Activated CD4-positive, alpha-beta T cell treated with anti-CD3 and anti-CD28 coated beads for 4 hours (primary cell): ENCODE measurements at places on chromosomes 1 and 21.
A peak's percentile ranks its signal among the peaks of the same experiment; 100 is the strongest.

GRCh38 chr21:14918527-14918926, 146.3 kb downstream of the NRIP1 start:
- DNase-seq: no peak

GRCh38 chr1:231721436-231721835, 94.8 kb downstream of the DISC1 start:
- DNase-seq: no peak

DNA sequence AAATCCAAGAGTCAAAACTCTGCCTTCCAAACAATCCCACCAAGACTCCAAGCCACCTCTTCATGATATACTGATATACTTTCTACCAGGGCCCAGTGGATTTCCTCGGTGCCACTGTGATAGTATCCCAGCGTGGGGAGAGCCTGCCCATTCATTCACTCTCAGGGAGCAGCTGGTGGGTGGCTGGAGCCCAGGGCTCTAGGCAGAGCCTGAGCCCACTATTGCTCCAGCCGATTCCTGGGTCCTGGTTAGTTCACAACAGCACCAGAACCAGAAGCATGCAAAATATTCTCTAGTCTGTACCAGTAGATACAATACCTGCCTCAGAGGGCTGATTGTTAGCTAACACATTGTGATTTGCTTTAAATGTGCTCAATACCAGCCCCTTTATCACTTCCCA, 831 bp downstream of the CSRP1 start:
- DNase-seq: no peak

- DNase-seq: no peak
These were observed 58.5 kb downstream of the PLA2G4A start for GRCh38 chr1:186887203-186887602.

GRCh38 chr1:38500891-38501290, 358.7 kb downstream of the RRAGC start:
- no peak for DNase-seq

DNA sequence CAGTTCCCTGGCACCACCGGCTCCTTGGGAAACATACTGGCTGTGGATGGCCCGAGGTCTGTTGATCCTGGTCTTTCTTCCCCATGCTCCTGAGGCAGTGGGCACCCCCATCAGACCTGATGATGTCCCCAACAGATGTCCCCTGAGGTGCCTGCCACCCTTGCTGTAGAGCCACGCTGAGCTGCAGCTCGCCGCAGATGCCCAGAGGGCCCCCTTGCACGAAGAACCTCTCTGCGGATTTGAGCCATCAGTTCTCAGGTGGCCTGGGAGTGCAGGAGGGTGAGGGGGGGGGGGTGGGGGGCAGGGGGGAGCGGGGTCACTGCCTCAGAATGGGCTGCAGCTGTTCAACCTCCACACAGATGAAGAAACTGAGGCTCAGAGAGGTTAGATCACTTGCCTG, 60.9 kb downstream of the GLIS1 start:
- no peak for DNase-seq

- no peak for DNase-seq
These were observed 266.2 kb upstream of the PLXNA2 start for GRCh38 chr1:208510192-208510952.

GRCh38 chr1:21670059-21670881, 1.1 kb upstream of the RAP1GAP start:
- DNase-seq: no peak

- no peak for DNase-seq
These were observed 130.3 kb upstream of the EDN2 start for GRCh38 chr1:41614818-41615217.

DNA sequence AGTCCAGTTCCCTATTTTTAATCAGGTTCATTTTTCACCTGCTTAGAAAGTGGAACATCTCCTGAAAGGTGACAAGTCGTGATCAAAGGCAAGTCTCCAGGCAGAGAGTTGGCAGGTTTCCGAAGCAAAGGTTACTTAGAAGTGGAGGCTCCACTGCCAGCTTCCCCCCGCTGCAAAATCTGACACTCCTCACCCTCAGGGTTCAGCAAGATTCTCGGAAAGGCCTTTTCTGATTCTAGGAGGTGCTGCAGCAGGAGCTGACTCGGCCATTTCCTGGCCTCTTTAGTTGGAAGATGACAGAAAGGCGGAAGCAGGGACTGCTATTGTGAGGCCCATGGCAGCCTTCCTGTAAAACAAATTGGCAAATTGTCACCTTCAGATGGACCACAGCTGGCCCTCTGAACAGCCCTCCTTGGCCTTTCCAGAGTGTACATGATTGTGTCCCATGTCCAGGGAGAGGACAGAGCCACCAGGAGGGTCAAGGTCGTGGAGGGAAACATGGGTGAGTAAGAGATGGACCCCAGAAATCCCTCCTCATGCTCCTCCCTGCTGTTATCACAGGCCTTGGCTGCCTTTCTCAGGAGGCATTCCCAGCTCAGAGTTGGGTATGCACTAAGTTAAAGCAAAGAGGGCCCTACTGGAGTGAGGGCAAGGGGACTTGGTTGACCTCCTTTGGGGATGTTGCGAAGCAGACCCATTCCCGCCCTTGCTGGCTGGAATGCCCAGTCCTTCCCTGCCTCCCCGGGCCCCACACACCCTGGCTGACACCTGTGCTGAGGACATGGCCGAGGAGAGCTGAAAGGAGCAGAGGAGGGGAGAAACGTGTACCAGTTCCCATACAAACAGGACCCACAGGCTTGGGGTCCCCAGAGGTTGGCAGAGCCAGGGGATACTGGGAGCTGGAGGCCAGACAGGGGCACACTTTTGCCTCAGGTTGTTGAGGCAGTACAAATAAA, 115.5 kb upstream of the IRF2BP2 start:
- peak; percentile 67 for DNase-seq

GRCh38 chr1:40395190-40396175, 22.0 kb downstream of the SMAP2 start:
- no peak for DNase-seq

- DNase-seq: no peak
These were observed 49.5 kb upstream of the CD46 start for GRCh38 chr1:207702317-207702716.

- no peak for DNase-seq
These were observed 8.1 kb upstream of the F5 start for GRCh38 chr1:169594391-169594790.

- no peak for DNase-seq
These were observed 247.6 kb upstream of the SGIP1 start for GRCh38 chr1:66286307-66286706.

- DNase-seq: no peak
These were observed 8.8 kb upstream of the FABP3 start for GRCh38 chr1:31381394-31382294.

DNA sequence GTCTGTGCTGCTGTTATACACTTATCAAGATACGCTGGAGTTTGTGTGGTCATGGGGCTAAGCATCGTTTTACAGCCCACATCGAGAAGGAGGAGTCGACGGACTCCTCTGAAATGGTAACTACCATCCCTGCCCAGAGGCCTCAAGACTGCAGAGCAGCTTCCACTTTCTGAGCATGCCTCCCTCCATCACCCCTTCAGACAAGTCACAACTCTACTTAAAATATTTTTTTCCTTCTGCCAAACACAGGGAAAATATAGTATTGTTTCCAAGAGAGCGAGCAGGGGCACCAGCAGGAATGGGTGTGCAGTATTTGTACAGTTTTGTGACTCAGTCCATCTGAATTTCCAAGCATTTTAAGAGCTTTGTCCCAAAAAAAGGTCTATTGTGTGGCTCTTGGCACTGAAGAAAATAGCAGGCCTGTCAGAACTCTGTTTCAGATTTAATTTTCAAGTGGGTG, 14.1 kb downstream of the EVA1C start:
- DNase-seq: no peak

- DNase-seq: no peak
These were observed 35.9 kb upstream of the PTGS2 start for GRCh38 chr1:186715887-186716809.

DNA sequence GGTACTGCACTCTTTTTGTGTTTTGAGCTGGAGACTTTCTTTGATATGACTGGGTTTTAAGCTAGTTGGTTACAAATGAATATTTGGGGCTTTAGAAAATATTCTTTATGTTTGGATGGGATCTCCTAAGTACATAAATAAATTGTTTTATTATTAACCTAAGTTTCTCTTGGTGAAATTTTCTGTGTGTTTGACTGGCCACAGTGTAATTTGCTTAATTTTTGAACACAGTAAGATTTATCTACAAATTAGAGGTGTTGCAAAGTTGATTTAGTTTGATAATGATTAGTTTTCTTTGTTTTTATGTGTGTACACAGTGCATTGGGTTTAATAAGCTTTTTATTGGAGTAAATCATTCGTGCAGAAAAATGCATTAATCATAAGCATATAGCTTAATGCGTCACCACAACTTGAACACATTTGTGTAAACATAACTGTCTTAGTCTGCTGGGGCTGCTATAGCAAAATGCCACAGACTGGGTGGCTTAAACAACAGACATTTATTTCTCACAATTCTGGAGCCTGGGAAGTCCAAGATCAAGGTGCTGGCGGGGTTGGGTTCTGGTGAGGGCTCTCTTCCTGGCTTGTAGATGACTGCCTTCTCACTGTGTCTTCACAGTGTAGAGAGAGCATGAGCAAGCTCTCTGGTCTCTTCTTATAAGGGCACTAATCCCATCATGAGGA, 17.4 kb upstream of the SLC6A9 start:
- no peak for DNase-seq

DNA sequence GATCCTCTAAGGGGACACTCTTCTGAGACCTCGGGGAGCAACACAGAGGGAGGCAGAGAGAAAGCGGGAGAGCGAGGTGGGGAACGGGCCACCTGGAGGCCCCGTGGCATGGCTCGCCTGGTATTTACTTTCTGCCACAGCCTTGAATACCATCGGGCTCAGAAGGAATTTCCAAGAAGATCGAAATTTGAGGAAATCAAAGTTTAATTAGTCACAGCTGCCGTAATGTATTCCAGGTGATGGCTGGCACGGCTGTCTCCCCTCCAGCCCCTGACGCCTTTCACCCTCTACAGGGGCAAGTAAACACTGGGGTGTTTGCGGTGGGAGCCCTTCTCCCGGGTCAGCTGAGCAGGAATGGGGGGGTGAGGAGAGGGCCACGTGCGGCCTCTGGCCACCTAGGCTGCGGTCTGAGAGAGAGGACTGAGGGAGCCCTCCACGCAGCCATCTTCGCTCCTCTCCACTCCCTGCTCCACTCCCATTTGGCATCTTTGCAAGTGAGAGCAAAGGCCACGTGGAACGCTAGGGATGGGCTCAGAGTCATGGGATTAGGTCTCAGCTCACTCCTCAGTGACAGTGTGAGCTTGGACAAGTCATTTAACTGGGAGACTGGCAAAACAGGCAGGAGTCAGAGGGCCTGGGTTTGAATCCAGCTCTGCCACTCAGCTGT, 125.2 kb downstream of the SYF2 start:
- DNase-seq: no peak

DNA sequence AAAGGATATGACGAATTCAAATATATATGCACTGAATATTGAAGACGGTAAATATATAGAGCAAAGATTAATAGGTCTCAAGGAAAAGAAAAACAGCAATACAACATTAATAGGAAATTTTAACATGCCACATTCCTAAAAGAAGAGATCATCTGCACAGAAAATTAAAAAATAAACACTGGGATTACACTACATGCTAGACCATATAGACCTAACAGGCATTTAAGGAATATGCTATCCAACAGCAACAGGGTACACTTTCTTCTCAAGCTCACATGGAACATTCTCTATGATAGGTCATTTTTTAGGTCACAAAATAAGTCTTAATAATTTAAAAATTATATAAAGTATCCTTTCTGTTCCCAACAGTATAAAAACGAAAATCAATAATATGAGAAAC, 1038.3 kb downstream of the KCNT2 start:
- DNase-seq: no peak

DNA sequence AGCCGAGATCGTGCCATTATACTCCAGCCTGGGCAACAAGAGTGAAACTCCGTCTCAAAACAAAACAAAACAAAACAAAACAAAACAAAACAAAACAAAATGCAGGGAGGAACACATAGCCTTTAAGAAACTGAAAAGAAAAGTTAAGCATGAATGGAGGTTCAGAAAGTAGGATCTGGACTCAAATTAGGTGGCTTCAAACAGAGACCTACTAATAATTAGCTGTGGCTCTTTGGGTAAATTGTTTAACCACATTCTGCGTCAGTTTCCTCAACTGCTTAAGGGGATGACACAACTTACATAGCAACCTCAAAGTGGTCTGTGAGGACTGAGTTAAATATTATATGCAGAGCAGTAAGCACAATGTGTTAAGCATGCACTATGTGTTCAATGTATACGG, 458.2 kb downstream of the ADGRL2 start:
- DNase-seq: no peak

DNA sequence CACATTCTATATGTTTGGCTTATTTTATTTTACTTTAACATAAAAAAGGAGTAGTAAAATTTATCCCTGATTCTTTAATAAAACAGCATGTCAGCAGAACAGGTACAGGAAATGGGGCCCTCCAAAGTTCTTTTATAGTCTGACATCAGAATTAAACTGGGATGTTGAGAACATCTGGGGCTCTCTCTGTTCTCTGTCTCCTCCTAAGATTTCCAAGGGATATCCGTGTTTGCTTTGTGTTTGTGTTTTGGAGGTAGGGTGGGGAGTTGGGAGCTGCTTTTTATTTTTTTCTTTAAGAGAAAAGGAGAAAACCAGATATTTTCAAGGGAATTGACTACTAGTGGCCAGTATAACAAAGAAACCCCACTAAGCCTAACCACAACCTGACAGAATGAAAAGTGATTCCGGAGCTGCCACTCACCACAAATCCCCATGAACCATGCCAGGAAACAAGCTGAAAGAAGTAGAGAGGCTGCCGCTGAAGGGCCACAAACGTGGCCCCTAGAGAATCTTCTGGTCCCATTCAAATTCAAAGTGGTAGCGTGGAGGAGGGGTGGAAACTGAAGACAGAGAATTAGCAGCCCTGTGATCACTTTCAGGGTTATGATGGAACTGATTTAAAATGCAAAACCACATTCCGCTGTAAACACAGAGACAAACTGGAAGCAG, 369.6 kb upstream of the ADGRL2 start:
- DNase-seq: no peak

DNA sequence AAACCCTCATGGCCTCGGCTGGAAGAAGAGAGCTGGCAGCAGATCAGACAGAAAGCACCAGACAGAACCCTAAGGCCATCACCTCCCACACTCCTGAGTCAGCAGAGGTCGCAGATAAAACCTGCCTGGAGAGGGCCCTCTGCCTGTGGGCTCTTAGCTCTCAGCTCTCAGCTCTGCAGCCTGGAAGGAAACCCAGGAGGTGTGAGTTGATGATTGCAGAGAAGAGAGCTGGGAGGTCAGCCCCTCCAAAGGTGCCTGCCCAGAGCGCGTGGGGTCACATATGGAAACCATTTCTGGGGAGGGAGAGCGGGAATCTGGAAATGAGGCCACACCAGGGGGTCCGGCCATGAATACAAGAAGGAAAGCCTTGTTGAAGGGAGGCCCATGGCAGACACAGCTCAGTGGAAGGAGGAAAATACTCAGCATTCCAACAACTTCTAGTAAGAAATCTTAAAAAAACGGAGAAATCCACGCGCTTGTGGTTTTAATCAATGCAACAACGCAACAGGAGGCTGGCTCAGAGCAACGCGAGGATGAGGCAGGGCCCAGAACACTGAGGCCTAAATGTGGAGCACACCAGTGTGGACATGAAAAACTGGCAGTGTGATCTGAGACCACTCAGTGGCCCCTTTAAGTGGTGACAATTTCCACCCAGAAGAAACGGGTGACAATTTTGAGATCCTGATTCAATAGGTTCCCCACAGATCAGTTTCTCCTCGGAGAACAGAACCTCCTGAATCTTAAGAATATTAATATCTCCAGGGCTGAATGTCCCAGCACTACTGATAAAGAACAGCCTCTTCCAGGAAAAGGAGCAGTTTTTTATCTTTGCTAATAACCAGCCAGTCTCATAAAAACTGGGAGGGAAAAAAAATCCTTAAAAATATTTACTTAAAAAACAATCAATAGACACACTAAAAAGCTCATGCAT, 45.7 kb downstream of the PSMG1 start:
- no peak for DNase-seq
